ENCODE measurements at places on chromosomes 1 and 21.

GRCh38 chr1:3516911-3517675 lies 62.6 kb downstream of the ARHGEF16 start:
- no peak for DNase-seq

DNA sequence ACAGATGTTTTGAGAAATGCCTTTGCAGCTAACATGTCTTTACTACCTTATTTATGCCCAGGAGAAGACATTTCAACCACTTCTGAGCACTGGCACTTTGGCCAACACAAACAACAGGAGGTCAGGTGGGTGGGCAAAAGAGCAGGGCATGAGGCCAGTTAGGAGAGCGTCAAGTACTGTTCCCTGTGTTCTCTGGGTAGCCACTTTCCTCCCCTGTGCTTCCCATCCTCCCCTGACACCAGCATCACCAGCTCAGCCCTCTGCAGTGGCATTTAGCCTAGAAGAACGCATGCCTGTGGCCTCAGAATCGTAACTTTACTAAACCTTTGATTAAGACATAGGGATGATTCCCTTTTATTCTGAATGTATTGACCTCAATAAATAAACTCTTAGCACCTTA lies 18.3 kb downstream of the BTG2 start:
- DNase-seq, result no peak

- DNase-seq, result no peak
Measured at GRCh38 chr1:2583331-2583791, 3.2 kb upstream of the PRXL2B start.

DNA sequence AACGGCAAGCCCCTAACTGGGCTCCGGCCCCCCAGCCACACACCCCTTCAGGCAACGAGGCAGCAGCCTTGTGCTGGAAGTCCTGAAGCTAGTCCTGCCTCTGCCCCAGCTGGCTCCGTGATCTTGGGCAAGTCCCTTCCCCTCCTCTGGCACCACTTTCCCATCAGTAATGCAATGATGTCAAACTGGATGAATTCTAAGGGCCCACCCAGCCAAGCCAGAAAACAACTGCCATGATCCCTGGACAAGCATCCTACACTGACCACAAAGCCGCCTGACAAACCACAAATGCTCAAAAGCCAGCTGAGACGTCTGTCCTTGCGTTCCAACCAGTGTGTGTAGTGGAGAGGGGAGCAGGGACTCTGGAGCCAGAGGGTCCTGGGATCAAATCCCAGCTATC lies 26.8 kb downstream of the IFFO2 start:
- DNase-seq, result peak; percentile 57

All from Daoy (cell line).